ENCODE measurements at places on chromosomes 12 and 14. TPM values are rescaled to one million over a fixed set of nuclear protein-coding genes. Genes with fewer than 3 reads are reported as not detected.
A peak's percentile ranks its signal among the peaks of the same experiment; 100 is the strongest.

- no peak for DNase-seq
These were observed 39.7 kb upstream of the AP4S1 start for GRCh38 chr14:30985796-30986195.

DNA sequence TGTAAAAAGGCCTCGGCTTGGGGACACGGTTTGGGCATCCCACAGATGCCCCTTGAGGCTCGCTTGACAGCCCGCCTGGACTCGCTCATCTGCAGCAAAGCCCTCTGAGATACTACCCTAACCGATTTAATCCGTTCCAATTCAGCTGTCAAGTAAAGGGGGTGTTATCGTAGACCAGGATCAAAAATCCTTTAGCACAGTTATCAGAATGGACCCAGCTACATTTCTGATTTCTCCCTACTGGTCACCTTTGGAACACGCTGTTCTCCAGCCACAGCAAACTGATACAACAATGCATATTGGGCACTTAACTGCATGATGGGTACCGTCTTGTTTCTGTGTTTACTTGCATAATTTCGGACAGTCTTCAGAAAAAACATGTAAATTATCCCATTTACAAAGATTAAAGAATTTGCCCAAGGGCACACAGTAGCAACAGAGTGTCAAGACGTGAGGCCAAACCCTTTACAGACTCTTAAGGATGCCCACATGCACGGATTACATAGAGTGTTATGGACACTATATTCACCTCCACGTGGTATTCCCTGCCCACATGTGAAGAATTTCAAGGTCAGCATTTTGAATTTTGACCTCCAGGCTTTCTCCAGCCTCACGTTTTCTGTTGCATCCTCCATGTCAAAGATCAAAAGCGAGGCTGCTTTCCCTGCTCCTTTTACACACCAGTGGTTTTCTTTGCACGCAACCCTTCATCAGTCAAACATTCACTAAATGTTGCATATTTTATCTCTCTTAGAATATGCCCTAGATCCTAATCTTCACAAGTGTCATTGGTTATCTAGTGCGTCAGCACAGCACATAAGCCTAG lies 3.2 kb upstream of the DUSP6 start:
- DNase-seq, result no peak

The ATP5MC2 gene
- 194 TPM for total RNA-seq

GRCh38 chr12:99984271-99985128 lies at the start of gene ANKS1B:
Gene ANKS1B (minus strand): TSS chr12:99984936. CDS start chr12:99984237, 699 bp downstream.
- DNase-seq, result no peak

DNA sequence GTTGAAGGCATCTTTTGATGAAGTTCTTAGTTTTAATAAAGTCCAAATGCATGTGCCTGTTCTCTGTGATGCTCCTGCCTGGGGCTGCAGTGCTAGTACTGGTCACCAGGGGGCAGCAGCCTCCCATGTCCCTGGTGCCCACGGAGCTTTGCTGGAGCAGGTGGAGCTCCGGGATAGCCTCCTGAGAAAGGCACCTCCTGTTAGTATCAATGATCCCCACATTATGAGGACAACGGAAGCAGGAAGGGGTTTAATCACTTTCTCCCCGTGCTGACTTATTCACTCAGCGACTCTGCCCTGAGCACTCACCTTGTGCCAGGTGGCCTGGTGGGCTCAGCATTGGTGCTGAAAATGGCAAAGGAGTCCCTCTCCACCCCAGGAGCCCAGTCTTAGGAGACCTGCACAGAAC lies 123.0 kb upstream of the PZP start:
- peak; percentile 90 for DNase-seq

DNA sequence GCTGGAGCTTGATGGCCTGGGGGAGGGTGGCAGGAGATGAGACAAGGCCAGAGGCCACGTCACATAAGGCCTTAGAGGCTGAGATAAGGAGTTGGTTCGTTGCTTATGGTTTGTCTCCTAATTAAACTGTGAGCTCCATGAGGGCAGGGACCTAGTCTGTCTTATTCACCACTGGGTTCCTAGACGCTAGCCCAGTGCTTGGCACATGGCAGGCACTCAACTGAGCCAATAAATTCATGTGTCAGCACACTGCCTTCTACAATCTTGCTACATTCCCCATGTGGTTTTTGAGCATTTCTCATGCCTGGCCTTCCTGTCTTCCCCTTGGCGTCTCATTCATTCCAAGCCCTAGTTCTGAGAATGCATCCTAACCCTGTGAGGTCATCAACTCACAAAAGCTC lies 92.5 kb upstream of the MED13L start:
- no peak for DNase-seq

Data from mesenteric fat pad (tissue), 1 donor.